Daoy (cell line): ENCODE measurements at places on chromosomes 6 and 20. TPM values are rescaled to one million over a fixed set of nuclear protein-coding genes. Genes with fewer than 3 reads are reported as not detected.

DNA sequence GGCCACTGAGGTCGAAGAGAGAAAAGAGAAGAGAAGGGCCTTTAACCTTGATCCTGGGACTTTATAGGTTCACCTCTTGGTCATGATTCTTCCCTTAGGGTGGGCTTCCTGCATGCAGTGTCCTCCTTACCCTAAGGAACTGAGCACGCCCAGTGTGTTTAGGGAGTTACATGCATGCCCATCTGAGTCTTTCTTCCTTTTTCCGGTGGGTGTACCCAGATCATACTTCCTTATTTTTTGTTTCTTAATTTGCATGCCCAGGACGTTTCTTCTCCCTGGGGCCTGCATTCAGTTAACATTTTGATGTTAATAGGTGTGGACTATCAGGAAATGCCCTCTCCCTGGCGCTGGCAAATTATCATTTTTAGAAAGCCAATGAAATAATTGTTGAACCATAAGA lies 91.5 kb downstream of the HTR1B start:
- DNase-seq, result no peak

SIRPB1 gene
- 0.06 and 0.11 TPM in 2 replicates for total RNA-seq

DNA sequence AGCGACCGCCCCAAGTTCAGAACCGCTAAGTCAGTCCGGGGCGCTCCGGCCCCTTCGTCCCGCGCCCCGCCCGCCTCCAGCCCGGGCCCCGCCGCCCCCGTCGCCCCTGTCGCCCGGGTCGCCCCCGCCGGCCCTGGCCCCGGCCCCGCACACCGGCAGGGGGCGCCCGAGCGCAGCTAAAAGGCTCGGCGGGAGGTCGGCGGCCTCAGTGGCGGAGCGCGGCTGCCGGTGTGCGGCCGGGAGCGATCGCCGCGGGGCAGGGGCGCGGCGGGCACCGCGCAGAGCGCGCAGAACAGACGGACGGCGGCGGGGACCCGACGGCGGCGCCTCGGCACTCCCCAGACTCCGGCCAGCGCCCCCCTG lies at the start of gene FNDC1:
Gene FNDC1, plus strand, starts transcription at position 208 of the 363 bp plus-strand sequence. CDS start 197 bp downstream, outside the sequence.
- peak; percentile 69 for DNase-seq

EDN1 gene
- 30.2 and 36.6 TPM in 2 replicates for total RNA-seq

GRCh38 chr6:142856624-142857232 lies 88.2 kb downstream of the HIVEP2 start:
- DNase-seq, result no peak

DNA sequence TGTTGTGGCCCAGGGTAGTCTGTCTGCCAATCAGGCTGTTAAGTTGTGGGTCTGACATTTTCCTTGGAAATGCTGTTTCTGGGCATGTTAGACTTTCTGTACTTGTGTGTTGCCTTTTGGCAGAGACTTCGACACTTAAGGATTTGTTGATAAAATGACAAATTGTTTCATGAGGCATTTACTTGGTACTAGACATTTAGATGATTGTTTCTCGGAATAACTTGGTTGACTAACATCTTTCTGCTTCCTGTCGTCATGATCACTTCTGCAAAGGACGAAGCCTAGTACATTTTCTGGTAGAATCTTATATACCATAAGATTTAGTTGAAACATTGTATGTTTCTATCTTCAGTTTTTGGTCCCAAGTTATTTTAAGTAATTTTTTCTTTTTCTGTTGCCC lies 34.1 kb downstream of the UTRN start:
- no peak for DNase-seq
